ENCODE measurements at places on chromosomes 1 and 21.
A peak's percentile ranks its signal among the peaks of the same experiment; 100 is the strongest.

DNA sequence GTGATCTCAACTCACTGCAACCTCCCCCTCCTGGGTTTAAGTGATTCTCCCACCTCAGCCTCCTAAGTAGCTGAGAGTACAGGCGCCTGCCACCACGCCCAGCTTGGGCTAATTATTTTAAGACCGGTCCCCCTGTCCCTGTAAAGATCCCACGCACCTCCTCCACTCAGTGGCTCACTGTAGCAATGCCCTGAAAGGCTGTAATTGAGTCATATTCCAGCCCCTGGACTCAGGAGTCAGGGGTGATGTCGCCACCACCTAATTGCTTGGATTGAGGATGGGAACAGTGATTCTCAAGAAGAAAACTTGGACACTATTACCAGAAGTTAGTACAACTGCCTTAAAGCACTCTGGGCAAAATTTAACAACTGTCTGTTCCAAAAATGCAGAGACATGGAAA lies 3.1 kb upstream of the EDARADD start:
- no peak for DNase-seq

DNA sequence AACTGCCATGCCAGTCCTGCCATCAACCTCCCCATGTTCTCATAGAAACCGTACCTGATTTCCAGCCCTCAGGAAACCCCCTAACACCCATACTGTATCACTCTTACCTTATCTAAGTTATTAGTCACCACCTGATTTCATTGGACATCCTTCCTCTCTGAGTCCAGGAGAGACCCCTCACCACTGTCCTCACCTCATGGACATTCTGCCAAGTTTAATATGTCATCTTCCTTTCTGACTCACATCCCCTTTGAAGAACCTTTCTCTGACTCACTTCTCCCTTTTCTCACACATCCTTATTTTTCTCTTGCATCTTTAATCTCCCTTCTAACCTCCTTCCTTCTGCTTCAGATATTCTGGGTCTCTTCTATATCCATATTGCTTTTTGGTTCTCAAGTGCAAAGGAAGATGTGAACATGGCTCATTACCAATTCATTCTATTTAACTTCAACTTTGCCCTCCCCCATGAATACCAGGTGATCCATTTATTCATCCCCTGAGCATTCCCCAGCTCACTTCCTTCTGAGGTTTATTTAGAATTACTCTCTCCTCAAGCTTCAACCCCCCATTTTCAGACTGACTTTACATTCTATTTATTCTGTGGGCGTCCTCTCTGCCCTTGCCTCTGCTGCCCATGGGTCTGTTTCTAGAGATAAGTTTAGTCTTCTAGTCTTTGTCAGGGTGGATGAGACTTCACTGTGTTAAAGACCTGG lies 206.8 kb upstream of the ESRRG start:
- no peak for DNase-seq

- peak; percentile 58 for DNase-seq
Measured at GRCh38 chr1:230867903-230868735, at the start of gene C1orf198. Gene C1orf198, minus strand, starts transcription at chr1:230868521. Its CDS starts 9 bp downstream, at chr1:230868512.

DNA sequence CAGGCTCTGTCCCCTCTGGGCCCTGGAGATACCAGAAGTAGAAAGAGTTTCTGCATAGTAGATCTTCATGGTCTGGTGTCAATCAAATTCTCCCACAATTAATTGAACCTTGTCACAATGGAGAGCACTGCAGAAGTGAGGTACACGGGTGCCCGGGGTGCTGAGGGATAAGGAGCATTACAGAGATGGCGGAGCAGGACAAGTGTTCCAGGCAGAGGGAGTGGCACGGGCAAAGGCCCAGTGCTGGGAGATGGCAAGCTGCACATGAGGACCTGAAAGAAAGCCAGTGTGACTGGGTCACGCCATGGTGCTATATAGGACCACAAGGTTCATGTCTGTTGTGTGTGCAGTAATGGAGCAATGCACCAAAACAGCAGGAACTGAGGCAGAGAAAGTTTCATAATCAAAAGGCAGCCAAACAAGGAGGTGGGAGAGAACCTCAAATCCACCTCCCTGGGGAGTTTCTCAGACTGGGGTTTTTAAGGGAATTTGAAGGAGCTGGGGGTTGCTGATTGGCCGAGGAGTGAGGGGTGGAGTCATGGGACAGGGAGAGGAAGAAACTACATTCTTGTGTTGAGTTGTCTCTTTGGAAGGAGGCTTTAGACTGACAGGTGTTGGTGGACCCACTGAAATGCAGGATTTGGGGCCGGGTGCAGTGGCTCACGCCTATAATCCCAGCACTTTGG lies 27.7 kb downstream of the ACOT11 start:
- DNase-seq = no peak

- DNase-seq = no peak
Measured at GRCh38 chr1:232423591-232423990, 206.3 kb downstream of the SIPA1L2 start.

DNA sequence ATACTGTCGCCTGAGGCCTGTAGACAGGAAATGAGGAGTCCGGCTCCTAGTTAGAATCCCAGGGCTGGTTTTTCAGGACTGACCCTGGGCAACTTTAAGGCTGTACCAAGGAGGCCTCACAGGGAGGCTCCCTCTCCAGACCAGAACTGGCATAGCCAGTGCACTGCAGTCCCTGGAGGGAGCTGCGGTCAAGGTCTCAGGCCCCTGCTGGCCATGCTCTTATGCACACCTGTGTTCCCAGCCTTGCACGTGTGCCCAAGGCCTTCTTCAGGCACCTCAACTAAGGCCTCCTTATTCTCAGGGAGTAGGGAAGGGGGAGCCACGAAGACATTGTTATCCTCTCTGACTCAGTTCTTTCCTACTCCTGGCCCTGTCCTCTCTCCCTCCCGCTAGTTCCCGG lies 22.0 kb upstream of the IFNAR1 start:
- no peak for DNase-seq

- DNase-seq = no peak
Measured at GRCh38 chr1:182051938-182052337, 9.6 kb downstream of the ZNF648 start.

DNA sequence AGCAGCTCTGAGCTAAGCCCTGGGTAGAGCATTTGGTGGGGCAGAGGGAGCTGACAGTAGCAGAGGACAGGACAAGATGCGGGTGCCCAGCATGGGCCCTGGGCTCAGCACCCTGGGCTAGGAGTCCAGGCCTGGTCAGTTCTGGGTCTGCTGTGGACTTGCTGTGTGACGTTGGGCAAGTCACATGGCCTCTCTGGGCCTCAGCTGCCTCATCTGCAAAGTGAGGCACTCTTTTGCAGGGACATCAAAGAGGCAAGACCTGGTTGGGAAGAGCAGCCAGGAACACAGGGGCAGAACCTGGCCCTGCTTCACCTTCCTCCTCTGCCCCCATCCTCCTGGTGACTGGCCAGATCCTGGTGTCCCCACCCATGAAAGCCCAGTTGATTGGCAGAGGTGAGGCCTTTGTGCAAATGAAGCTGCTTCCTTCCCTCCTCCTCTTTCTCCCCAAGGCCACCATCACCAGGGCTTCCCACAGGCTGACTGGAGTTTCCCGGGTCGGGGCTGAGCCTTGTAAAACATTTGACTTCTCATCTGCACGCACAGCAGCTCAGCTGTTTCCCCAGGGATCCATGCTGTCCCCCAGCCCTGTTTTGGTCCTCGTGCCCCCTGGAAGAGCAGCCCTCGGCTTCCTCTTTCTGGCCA lies 350.5 kb downstream of the MATN1 start:
- DNase-seq = no peak

DNA sequence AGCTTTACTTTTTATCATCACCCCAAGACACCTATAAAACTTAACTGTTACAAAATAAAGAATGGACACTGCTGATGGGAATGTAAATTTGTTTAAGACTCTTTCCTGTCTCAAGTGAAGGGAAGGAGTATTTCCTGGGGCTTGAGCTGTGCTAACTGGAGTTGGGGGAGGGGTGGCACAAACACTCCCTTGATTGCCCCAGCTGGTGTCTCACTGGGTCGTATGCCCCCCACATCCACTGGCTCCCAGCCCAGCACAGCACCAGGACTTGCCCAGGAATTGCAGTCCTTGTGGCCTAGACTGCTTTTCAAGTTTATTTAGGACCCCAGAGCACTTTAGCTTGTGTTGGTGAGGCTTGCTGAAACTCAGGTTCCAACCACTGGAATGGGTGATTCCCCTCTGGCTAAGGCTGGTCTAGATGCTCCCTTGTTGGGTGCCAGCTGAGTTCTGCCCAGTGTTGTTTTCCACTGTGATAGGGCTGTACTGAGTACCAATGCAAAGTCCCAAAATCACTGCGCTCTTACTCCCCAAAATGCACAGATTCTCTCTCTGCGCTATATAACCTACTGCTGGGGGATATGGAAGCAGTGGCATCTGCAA lies 49.1 kb upstream of the DR1 start:
- DNase-seq = no peak

GRCh38 chr1:91165033-91165654 lies 143.3 kb upstream of the ZNF644 start:
- peak; percentile 22 for DNase-seq

DNA sequence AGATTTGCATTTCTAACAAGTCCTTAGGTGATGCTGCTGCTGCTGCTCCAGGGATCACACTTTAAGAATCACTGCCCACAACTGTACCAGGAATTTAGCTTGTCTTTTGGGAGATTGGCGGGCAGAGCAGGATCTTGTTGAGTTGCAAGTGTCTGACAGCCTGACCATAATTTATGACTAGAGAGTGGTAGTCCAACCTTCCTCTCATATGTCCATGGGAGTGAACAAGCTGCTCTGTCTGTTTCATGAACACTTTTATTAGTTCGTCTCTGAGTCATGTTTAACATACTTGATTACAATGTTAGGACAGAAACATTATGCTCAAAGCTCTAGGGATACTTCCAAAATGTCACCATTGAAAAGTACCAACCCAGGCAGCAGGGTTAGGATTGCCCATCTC lies 169.6 kb downstream of the TGFB2 start:
- DNase-seq = no peak

DNA sequence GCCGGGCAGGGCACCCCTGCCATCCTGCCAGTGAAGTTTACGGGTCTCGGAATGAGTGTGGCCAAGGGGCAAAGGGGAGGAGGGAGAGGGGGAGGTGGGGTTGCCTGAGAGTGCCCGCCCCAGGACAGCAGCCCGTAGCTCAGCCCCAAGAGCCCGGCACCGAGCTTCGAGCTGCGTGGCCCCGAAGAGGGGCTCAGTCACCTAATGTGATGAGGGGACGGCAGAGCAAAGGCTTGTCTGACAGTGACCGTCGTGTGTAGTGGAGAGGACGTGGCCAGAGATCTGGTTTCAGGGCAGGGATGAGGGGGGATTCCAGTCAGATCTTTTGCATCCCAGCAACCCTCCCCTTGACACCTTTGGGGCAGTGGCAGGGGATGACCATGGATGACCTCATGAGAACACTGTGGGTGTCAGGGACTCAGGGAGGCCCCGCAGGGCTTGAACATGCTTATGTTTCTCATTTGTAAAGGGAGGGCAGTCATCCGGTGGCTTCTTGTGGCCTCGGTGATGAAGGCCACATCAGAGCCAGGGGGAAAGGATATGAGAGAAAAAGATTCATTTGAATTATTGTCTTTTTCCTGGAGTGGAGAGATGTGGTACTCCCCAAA lies 1.1 kb upstream of the TRPM2 start:
- DNase-seq = no peak

DNA sequence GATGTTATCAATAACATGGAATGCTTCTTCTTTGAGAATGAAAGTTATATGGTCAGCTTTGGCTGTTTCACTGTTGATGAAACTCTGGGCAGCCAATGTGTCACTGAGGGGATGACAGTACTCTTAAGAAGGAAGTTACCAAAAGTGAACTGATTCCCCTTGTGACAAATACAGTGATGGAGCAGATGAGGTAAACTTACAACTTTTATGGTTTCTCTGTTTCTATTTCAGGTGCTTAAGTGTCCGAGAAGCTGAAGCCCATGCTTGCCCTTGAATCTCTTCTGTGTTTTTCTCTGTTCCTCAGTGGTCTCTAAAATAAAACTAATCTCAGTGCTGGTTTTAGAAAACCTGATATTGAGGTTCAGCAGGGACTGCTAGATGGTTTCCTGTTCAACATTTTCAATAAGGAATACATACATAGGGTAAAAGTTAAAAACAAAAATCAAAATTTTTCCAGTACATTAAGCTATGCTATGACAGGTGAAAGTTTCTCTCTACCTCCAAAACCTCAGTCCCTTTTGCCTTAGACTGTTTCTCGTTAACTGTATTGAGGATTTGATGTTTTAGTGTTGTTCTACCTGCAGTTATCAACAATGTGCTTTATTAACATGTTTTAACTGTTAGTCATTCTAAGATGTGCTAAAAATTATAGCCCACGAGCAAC lies 454.4 kb upstream of the ADGRL4 start:
- DNase-seq = no peak

GRCh38 chr1:168977618-168978017 lies 128.9 kb upstream of the ATP1B1 start:
- DNase-seq = no peak

- no peak for DNase-seq
Measured at GRCh38 chr1:50704126-50704525, 255.9 kb downstream of the FAF1 start.

DNA sequence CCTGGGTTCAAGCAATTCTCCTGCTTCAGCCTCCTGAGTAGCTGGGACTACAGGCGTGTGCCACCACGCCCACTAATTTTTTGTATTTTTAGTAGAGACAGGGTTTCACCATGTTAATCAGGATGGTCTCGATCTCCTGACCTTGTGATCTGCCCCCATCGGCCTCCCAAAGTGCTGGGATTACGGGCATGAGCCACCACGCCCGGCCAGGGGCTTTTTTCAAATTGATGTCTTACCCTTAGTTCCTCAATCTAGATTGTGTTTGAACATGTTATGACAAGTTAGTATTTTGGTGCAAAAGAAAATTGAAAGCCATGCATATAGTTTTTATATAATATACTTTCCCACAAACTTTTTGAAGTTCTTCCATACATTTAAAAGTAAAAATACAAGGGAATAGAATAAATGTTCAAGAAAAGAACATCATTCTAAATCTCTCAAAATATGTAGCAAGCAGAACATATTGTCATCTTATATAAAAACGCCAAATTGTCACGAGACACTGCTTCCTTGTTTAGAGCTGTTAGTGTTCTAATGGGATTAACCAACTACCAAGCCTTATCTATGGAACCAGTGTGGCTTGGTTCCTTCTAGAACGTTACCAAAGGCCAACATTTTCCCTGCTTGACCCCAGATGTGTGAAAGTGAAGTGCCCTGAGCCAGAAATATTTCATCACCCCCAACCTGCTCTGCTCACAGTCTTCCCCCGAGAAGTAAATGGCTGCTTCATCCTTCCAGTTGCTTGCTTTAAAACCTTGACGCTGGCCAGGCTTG lies 9.5 kb upstream of the PLEKHM2 start:
- DNase-seq = no peak

DNA sequence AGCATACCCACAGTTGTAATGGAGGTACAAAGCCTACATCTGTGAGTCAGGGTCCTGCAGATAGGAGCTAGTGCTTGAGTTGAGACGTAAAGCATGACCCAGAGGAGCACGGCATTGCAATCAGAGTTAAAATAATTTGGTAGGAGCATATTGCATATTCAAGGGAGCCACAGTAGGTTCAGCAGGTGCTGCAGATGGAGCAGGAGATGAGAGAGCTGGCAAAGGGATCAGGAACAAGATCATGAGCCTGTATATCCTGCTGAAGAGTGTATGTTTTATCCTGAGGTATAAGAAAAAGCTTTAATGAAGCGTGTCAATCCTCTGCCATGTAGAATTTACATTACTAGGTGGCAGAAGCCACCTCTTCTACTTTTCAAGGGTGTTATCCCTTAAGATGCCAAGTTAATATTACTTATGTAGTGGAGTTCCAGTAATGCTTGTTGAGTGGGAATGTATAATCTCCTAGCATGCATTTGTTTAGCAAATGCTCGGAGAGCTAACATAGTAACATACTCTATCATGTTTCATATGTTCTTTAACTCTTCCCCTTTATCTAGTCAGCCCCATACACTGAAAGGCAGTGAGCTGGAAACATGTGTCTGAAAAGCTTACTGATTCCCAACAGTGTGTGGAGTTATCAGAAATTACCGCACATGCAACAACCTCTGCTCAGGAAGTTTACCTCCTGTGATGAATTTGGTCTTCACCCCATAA lies 300.3 kb downstream of the GRIK1 start:
- DNase-seq = no peak

All from stimulated activated CD8-positive, alpha-beta memory T cell treated with anti-CD3 and anti-CD28 coated beads, Interleukin-15, amount 100 ng/mL, for 4 hours (primary cell).